ENCODE measurements at places on chromosomes 7 and 10. TPM values are rescaled to one million over a fixed set of nuclear protein-coding genes. Genes with fewer than 3 reads are reported as not detected.

- H3K36me3 ChIP-seq = no peaks in the 10 kb centered on the region
- no peak overlapping the region for H3K27ac ChIP-seq
- H3K4me3 ChIP-seq = no peak overlapping the region
- no peaks in the 10 kb centered on the region for H3K4me1 ChIP-seq
- DNase-seq = no peak
- no peaks in the 10 kb centered on the region for H3K27me3 ChIP-seq
Observed at GRCh38 chr7:22668971-22669401, 58.0 kb upstream of the IL6 start.

DNA sequence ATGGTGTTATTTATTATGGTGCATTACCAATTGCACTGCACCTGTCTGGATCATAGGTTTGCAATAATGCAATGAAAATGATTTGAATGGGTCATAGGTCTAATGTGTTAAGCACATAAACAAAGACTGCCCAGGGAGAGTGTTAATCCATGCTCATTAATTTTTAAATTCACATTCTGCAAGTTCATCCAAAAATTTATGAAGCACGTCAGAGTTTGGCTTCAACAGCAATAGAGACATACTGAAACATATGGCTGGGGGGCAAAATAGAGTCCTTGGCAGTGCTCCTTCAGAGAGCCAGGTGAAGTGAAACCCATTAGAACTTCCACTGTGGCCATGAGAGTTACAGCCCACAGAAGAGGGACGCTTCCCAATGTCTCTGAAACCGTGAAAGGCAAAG, 441.1 kb downstream of the POM121L12 start:
- no peak overlapping the region for H3K4me3 ChIP-seq
- no peak overlapping the region for H3K27ac ChIP-seq
- no peak for DNase-seq

GRCh38 chr10:24408365-24408764, 199.4 kb downstream of the KIAA1217 start:
- H3K4me1 ChIP-seq = no peaks in the 10 kb centered on the region

Gene SPAM1
- total RNA-seq = not detected

DNA sequence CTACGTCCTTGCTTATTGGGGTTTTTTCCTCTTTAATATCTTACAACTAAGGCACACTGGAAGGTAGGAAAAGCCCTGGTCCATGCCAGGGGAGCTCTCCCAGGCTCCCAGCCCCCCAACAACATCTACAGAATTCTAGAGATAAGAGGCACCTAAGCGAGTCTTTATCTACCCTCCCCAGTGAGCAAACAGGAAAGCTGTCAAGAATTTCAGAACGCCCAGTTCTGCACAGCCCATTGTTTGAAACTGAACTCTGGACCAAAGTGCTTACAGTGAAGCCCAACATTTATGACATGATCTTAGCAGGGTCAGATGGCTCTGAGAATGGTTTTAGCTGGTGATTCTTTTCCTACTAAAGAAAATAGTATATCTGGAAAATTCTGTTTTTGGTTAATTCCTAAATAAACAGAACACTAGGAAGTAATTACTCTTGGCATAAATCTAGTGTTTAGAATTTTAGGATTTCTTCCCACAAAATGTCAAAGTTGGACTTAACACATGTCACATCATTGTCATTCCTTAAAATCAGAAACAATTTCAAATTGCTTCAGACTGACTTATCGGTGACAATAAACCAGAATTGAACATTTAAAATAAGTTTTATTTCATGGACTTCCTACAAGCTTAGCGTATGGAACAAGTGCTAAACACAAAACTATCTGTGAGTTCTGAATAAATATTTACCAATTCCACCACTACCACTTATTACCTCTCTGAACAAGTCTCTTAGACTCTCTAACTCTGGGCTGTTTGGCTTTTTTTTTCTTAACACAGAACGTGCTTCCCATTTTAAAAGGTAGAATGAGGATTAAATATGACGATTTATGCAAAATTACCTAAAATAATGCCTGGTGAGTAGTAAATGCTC, 31.3 kb upstream of the RNF32 start:
- H3K4me1 ChIP-seq = peaks cover 1% of the 10 kb centered on the region
- no peak overlapping the region for H3K27ac ChIP-seq
- no peaks in the 10 kb centered on the region for H3K27me3 ChIP-seq

Gene CFAP43
- total RNA-seq = 58.6 TPM

All from ovary (tissue), 10 donors.